ENCODE measurements at places on chromosomes 13 and 19. TPM values are rescaled to one million over a fixed set of nuclear protein-coding genes. Genes with fewer than 3 reads are reported as not detected.

- no peak for DNase-seq
Observed at GRCh38 chr19:44809577-44810233, 802 bp downstream of the BCAM start.

- no peak for DNase-seq
Observed at GRCh38 chr13:21668732-21669275, 2.1 kb upstream of the FGF9 start.

GRCh38 chr19:50020481-50020880, 4.7 kb downstream of the VRK3 start:
- no peak for DNase-seq

GRCh38 chr19:53906211-53907192, 2.6 kb upstream of the CACNG7 start:
- DNase-seq, result peak; percentile 65

DNA sequence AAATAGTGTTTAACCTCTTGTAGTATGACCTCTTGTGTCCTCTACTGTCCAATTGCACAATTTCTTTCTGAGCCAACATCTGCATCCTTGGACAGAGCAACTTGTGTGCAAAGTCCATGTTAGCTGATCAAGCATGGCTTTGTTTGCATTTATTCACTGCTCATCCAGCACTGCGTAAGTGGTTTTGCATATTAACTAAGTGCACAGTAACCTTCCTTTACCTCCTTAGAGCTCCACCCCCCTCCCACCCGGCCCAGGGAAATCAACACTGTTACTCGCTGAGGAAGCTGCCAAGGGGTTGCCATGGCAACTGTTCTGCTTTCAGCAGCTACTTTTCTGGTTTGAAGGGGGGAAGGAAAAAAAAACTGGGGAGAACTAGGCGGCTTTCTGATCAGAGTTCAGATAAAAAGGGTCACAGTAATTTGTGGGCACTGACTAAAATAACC, 153.5 kb upstream of the KLF12 start:
- peak; percentile 71 for DNase-seq

- DNase-seq, result peak; percentile 84
Observed at GRCh38 chr19:18589380-18590272, 1.0 kb downstream of the REX1BD start.

DNA sequence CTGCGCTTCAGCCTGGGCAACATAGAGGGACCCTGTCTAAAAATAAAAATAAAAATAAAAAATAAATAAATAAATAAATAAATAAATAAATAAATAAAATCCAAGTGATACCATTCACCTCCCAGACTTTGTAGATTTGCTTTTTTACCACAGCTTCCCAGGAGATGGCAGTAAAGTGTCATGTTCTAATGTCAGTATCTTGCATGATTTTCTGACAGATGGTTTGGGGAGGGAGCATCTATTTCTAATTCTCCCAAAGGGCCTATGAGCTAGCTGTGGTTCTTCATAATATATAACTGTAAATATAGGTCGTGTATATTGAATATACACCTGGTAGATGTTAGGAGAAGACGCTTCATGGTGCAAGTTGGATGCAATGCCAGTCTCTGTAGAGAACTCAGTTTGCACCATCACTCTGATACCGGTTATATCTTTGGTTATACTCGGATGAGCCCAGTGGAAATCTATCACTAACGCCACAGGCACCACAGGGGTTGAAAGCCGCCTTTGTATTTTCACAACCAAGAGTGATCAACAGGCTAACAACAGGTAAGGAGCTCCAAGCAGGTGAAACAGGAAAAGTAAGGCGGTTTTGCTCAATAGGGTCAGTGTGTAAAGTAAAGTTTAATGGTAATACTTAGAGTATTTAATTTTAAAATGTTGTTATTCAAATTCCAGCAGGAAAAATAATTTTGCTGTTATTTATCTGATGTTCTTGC, 13.9 kb downstream of the APLP1 start:
- no peak for DNase-seq

GRCh38 chr19:40410030-40410389, 3.2 kb downstream of the PRX start:
- no peak for DNase-seq

DNA sequence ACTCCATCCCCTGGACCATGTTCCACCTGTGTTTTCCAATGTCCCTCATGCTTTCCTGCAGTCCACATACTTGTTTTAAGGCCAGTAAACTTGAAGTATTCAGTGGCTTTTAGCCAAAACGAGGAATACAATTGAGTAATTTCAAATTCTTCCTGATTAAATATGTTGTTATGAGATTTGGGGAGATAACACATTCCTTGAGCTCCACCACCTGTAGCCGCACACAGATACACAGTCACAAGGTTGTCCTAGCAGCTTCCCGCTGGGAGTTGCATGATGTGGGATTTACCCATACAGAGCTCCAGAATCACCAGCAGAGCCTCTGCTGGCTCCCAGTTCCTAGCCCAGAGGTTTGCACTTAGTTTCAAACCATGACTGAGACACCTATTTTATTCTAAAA, 53.6 kb upstream of the FRY start:
- no peak for DNase-seq

DNA sequence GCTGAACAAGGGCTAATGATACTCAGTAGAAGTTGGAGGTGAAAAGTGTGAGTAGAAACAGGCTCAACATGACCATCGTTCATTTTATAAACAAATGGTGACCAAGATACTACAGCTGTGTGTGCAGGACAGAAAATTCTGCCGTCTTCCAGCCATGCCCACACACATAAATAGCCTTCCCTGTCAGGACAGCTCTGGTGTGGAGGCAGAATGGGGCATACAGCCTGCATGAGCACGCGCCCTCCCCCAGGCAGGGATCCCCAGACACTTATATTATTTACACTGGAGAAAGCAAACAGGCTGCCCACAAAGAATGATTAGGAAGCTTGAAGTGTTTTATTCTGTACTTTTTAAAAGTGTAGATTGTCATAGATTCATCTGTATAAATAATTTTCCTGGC, 20.4 kb downstream of the GJA3 start:
- DNase-seq, result no peak

DNA sequence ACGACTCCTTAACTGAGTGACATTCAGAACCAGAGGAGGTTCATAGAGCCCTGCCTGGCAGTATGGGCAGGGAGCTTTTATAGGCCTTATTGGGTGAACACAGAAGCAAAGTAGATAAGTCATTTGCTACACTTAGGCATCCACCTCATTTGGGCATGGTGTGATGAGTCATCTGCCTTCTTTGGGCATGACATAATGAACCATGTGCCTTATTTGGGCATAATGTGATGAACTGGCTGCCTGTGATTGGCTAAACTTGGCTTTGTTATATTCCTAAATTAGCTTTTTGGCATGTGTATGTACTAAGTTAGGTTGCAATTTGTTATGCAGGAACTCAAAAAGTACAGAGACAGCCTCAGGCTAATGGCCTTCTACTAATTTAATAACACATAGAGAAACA, 2210.2 kb upstream of the PCDH20 start:
- DNase-seq, result no peak

DNA sequence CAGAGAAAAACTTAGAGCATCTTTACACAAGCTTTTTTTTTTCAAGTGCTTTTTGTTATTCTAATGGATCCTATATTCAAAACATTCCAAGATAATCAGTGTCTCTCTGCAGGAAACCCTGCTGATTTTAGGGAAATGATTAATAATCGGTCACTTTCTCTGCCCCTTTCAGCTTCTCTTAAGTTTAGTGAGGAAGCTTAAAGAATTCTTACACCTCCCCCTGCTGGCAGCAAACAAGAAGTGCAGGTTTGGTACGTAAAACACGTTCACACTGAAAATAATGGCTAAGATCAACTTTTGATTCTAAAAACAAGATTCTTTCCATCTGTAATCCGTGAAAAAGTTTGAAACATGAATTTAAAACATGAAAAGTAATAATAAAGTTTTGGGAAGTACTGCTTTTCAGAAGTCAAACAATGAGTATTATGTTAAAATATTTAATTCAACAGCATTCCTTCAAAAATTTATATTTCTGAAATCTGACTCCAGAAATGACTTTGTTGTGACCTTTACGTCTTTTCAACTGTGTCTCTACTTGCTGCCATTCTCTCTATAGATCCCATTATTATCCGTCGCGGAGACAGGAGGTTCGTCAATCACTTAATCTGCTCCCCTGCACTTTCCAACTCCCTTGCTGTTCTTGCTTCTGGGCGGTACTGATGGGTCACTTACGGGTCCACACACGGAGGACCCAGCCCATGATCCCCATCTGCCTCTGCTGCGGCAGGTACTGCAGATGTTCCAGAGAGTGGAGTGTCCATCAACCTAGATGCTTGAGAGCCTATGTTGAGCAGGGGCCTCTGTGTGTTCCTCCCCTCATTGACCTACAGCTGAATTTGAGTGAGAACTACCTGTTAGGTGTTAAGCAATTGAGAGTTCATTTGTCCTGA, 203.1 kb upstream of the EDNRB start:
- no peak for DNase-seq

The CCDC70 gene
- not detected for total RNA-seq

The FPR1 gene
- 5.8 TPM for total RNA-seq

The LNX2 gene
- 26.5 TPM for total RNA-seq

The SPIB gene
- total RNA-seq, result 20.3 TPM

The COL4A1 gene
- 32.0 TPM for total RNA-seq

The KLK14 gene
- total RNA-seq, result 6.6 TPM

The SOX1 gene
- not detected for total RNA-seq

The NXNL1 gene
- not detected for total RNA-seq
